ENCODE measurements at places on chromosomes 2 and 18.

DNA sequence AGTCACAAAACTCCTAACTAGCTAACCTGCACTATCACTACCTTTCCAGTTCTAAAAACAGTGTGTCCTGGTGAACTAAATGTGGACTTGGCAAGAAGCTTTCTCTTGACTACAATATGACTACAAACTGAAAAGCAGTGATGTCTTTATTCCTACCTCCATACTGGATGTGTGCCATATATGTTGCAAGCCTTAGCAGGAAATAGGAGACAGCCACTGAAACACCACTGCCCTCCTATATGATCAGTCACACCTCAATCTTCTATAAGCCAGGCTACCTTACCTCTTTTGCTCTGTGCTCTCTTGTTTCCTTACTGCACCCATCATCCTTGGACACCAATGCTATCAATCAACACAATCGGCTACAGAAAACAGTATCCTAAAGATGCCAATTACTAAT, 34.1 kb downstream of the SS18 start:
- no peak for DNase-seq

- DNase-seq = no peak
Observed at GRCh38 chr2:88654714-88655113, 27.4 kb upstream of the EIF2AK3 start.

- no peak for DNase-seq
Observed at GRCh38 chr2:224982910-224983711, 59.2 kb downstream of the DOCK10 start.

DNA sequence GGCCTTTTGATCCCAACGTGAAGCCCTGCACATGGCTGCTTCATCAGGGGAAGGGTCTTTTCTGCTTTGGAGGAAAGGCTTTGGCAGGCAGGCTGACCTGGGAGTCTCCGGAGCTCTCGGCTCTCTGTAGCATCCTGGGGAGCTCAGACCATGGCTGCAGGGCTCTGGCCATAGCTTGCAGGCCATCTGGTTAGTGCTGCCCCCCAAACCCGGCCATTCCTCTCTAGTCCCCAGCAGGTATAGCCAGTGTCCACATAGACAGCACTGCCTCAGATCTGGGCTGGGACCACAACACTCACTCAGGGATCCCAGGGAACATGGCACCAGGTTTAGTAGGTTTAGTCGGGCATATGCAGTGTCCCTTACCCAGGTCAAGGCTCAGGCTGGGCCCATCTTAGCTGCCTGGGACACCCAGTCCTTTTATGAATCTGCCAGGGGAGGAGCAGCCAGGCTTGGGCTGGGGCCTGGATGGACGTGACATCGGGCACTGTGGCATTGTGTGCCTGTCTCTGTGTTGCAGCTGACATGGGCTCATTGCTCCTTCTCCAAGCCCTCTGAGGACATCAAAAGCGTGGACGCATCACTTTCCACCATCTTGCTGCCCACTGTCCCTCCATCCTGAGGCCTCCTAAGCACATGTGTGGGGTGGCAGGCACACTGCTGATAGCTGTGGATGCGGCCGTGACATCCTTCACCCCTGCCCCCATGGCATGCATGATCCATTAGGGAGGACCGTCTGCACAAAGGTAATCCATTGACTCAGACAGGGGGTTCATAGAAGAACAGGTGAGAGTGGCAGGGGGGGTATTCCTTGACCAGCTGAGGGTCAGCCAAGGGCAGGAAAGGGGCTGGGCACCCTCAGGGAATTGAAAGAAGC, 19.2 kb upstream of the GPR35 start:
- DNase-seq = no peak

DNA sequence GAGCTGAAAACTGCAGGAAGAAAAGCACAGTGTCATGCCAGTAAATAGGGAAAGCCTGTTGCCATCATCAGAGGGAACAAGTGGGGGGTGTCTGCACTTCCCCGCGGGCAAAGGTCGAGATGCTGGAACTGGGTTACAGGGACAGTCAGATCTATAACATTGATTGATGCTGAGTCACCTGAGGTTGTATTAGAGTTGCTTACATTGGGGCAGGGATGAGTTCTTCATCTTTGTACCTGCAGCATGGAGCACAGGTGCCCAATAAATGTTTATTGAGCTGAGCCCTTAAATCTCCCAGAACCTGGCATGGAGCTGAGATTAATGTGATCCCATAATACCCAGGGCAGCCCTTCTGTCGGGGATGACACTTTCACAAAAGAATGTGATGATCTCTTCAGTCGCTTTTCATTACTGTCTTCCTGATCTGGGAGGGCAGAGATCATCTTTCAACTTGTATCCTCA, 5.9 kb upstream of the RNF152 start:
- DNase-seq = no peak

DNA sequence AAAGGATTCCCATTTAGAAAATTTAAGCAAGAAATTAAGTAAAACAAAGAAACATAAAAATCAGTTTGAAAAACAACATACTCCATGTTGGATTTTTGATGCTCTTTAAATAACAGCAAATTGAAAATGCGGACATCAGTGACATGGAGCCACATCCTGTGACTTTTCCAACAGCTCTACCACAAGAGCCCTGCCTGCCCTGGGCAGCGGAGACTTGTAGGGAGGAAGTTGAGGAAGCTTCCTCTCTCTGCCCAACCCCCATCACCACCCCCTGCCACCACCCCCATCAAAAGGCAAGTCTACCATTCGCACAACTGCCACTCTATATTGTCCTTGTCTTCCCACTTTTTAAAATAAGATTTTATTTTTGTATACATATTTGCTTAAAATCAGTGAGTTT, 32.8 kb upstream of the DAPL1 start:
- DNase-seq = no peak

DNA sequence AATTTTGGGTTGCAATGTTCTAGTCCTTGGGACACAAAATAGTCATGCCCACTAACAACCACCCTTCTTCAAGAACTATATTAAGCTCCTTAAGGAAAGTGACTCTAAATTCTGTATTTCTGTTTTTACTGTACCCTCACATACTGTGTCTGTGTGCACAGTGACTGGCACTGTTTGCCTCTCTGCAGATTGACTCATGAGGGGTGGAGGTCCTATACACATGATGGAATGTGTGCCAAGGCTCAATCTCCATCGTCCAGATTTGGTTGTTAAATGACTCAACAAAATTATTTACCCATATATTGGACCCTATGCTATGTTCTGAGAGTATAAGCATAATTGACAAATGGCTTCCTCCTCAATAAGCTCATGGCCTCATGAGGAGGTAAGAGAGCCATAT, 126.6 kb upstream of the CWC22 start:
- DNase-seq = no peak

DNA sequence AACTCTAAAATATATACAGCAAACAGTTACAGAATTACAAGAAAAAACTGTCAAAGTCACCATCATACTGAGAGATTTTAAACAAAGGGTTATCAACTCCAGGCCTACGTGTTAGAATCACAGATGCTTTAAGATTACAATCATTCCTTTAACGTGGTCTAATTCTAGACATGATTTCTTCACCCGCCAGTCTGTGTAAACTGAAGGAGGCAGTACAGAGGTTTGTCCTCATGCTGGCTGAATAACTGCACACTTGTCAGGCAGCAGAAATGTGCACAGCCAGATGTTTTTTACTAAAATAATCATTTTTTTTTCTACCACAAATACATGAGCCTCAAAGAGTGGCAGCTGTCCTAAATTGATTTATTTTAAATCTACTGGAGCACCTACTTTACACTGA, 15.5 kb upstream of the NEURL3 start:
- no peak for DNase-seq

DNA sequence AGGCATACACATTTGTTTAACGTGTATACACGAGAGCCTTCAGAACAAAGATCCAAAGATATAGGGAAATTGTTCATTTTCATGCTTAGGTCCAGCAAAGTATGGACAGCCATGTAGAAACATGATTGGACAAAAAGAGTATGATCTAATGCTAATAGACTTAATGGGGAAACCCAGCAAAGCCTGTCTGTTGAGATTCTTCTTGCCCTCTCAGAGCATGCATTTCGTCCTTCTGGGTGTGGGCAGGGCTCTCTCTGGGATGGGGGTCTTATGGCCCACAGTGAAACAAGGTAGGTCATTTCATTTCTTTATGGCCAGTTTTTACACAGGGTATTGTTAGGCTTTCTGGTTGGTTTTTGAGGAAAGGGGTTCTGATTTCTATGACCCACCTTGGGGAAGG, 124.4 kb downstream of the COMMD1 start:
- DNase-seq = no peak

DNA sequence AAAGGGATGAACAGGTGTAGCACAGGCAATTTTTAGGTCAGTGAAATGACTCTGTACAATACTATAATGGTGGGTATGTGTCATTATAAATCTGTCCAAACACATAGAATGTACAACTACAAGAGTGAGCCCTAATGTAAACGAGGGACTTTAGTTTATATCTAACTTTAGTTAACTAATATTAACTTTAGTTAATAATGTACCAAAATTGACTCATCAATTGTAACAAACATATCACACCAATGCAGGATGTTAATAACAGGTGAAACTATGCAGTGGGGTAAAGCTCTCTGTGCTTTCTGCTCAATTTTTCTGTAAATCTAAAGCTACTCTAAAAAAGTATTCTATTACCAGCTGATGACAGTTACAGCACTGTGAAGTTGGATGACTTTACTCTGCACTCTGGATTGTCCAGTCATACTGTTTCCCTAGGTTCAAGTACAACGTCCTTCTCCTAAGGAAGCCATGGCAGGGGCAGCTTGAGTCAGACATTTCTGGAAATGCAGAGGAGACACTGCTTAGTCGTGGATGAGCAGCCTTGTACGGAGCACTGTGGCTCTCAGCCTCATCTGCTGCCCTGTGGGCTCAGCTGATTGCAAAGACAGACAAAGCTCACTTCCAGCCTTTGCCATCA, 26.1 kb downstream of the TGFA start:
- DNase-seq = no peak

DNA sequence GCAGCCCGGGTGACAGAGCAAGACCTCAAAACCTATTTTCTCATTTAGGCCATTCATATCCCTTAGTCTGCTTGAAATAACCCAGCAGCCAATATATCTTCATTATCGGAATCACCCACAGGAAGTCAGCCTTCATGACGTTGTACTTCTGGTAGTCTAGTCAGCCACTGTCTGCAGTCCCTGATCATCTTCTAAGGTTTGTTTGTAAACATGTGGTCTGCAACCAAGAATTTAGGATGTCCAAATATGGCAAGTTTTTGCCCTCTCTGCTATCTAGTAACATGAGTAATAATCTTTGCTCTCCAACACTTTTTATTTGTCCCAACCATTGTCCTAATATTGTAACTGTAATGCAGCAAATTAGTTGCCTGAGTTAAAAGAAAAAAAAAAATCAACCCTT, 92.5 kb downstream of the PRPF40A start:
- DNase-seq = no peak
